ENCODE measurements at places on chromosomes 1 and 21.

GRCh38 chr1:46587069-46587468 is 17.0 kb downstream of the MKNK1 start:
- no peak overlapping the region for H3K27ac ChIP-seq
- H3K4me1 ChIP-seq = peaks cover 5% of the 10 kb centered on the region
- no peak overlapping the region for H3K4me3 ChIP-seq
- H3K36me3 ChIP-seq = peaks cover 60% of the 10 kb centered on the region
- DNase-seq = no peak
- H3K27me3 ChIP-seq = no peaks in the 10 kb centered on the region

GRCh38 chr21:42567214-42567555 is 53.5 kb downstream of the SLC37A1 start:
- no peaks in the 10 kb centered on the region for H3K27me3 ChIP-seq
- H3K4me1 ChIP-seq = peaks cover 8% of the 10 kb centered on the region
- H3K4me3 ChIP-seq = no peak overlapping the region
- DNase-seq = no peak

DNA sequence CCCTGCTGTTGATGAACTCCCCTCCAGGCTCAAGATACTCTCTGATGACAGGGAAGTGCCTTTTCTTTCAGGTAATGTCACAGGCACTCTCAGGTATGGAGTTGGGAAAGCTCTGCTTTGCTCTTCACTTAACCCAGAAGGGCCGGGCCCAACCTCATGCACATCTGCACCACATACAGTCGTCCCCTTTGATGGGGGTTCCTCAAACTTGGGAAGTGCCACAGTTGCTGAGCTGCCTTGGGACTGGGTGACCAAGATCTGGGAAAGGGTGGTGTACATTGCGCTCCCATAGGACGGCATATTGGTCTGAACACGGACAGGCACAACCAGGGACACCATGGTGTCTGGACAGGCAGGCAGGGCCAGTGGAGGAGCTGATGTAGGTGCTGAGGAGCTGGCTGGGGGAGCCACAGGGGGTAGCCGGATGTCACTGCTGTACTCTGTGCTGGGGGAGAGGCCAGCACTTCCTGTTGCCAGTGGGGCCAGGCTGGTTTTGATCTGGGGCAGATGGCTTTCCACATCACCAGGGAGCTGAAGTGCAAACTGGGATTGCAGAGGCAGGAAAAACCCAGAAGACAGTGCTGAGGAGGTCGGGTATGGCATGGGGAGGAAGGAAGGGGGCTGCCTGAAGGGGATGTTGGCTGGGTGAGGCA is 96.2 kb upstream of the EDN2 start:
- no peak overlapping the region for H3K4me3 ChIP-seq
- no peaks in the 10 kb centered on the region for H3K4me1 ChIP-seq
- no peak overlapping the region for H3K27ac ChIP-seq
- no peaks in the 10 kb centered on the region for H3K27me3 ChIP-seq
- no peak for DNase-seq

DNA sequence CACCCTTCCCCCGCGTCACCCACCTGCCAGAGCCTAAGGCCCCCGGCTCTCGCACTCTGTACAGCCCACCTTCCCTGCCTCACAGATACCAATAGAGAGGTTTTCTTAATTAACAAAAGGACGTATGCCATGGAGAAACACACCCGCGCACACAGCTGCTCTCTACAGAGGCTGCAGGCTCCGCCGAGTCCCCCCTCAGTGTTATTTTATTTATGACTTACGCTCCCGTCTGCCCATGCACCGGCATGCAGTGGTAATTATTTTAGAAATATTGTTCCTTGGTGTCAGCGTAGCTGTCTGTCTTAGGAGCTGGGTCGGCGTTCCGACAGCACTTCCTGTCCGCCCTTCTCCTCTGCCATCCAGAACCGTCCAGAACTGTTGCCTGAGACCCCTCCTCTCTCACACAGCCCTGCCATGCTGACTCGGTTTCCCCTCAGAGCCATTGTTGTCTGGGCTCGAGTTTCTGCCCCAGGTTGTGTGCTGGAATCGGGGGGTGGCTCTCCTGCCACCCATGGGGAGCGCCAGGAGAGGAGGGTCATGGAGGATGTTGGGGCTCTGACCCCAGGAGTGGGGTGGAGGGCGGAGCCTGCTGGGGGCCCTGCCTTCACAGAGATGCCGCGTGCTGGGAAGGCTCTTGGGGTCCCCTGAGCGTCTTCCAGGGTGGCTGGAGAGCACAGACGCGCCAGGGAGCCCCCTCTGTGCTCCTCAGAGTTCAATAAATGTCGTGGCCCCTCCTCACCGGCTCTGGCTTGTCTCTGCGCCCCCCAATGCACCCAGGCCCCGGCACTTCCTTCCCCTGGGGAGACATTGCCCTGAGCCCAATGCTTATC is 39.6 kb upstream of the COL6A1 start:
- no peaks in the 10 kb centered on the region for H3K27me3 ChIP-seq
- no peak overlapping the region for H3K27ac ChIP-seq
- no peaks in the 10 kb centered on the region for H3K4me1 ChIP-seq
- no peaks in the 10 kb centered on the region for H3K36me3 ChIP-seq

GRCh38 chr1:163774978-163775620 is 453.3 kb downstream of the NUF2 start:
- no peaks in the 10 kb centered on the region for H3K36me3 ChIP-seq
- no peaks in the 10 kb centered on the region for H3K4me1 ChIP-seq
- no peak for DNase-seq
- no peaks in the 10 kb centered on the region for H3K27me3 ChIP-seq
- no peak overlapping the region for H3K27ac ChIP-seq
- H3K4me3 ChIP-seq = no peak overlapping the region

DNA sequence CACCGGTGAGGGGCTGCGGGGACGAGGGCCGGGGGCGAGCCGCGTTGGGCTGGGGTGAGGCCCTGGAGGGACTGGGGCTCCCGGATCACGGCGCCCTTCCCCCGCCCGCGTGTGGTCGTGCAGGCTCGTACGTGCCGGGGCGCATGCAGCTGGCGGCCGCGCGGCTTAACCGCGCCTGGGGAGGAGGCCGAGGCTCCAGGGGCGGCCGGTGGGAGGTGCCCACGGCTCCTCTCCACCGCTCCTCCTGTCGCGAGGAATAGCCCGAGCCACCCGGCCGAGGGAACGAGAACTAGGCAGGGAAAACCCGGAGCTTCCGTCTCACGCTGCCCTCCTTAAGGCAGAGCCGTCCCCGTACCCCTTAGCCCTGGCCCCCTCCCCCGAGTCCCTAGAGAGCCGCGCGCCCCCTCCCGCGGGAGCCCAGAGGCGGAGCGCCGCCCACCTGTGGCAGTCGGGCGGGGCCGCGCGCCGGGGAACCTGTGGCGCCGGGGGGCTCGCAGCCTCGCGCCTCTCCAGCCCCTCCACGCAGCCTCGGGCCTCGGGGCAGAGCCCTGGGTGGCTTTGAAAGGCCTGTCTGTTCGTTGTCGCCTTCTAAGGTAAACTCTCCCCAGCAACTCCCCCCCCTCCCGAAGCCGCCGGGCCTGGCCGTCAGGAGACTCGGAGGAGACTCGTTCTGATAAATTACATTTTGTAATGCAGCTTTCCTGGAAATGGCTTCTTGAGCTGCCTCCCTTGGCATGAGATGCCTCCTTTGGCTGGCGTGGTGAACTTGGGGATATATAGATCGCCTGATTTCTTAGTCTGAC is 746 bp downstream of the AK4 start:
- DNase-seq = peak; percentile 29
- H3K4me3 ChIP-seq = peak overlapping the region; percentile 41
- peaks cover 3% of the 10 kb centered on the region for H3K4me1 ChIP-seq
- H3K36me3 ChIP-seq = no peaks in the 10 kb centered on the region
- peaks cover 67% of the 10 kb centered on the region for H3K27me3 ChIP-seq
- no peak overlapping the region for H3K27ac ChIP-seq

DNA sequence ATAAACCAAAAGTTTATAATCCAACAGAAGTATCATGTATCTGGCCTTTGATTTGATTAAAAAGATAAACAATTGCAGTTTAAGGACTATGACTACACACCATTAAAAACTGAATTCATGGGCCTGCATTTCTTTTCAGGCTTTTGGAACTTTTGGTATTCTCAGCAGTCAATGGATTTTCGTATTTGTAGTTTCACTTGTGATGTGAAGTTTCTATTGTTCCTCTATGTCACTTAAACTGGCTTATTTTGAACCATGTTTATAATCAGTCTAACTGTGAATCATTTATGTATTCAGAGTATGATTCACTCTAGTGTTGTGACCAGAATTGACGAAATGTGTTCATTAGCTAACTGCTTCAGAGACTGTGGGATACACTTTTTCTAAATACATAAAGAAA is 132.9 kb downstream of the COQ8A start:
- H3K4me3 ChIP-seq = no peak overlapping the region
- H3K4me1 ChIP-seq = no peaks in the 10 kb centered on the region
- H3K27me3 ChIP-seq = no peaks in the 10 kb centered on the region
- no peak for DNase-seq
- no peak overlapping the region for H3K27ac ChIP-seq

GRCh38 chr1:247212627-247213617 is 41.1 kb upstream of the ZNF124 start:
- H3K4me3 ChIP-seq = no peak overlapping the region
- no peak overlapping the region for H3K27ac ChIP-seq
- no peak for DNase-seq
- H3K27me3 ChIP-seq = peaks cover 14% of the 10 kb centered on the region
- H3K36me3 ChIP-seq = peaks cover 9% of the 10 kb centered on the region

DNA sequence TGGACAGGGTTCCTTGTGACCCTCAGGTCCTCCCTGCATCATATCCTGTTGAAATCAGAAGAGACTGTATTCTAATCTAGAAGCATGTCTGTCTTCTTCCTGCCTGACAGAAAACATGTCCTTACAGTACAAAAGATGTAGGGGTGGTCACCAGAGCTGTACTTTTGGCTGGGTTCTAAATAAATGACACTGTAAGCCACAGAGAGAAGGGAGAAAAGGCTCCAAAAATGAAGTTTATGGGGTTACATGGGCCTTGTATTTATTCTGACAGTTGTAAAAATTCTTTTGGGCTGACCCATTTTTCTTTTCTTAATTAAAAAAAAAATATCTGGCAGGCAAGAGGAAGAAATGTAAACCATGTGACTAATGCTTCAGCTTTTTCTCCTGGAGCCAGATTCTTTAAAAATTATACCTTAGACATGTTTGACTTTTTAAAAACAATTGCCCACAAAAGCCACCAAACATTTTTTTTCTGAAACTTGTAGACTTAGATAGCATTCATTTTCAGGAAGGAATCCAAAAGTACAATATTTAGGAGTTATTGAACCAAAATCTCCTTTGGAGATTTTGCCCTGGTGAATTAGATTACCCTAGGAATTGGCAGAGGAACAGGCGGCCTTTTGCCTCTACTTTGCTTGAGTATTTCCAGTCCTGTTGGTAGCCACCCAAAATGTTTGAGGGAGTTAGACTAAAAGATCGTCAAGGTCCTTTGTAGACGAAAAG is 17.1 kb downstream of the RGL1 start:
- no peaks in the 10 kb centered on the region for H3K36me3 ChIP-seq
- H3K4me1 ChIP-seq = peaks cover 6% of the 10 kb centered on the region
- H3K27me3 ChIP-seq = no peaks in the 10 kb centered on the region
- H3K27ac ChIP-seq = no peak overlapping the region
- H3K4me3 ChIP-seq = no peak overlapping the region

GRCh38 chr1:164602480-164603093 is 43.6 kb downstream of the PBX1 start:
- H3K27ac ChIP-seq = peak overlapping the region; percentile 65
- H3K4me1 ChIP-seq = peaks cover 32% of the 10 kb centered on the region
- DNase-seq = no peak
- peaks cover 48% of the 10 kb centered on the region for H3K36me3 ChIP-seq
- no peaks in the 10 kb centered on the region for H3K27me3 ChIP-seq

- DNase-seq = no peak
- no peaks in the 10 kb centered on the region for H3K27me3 ChIP-seq
- no peaks in the 10 kb centered on the region for H3K36me3 ChIP-seq
- no peak overlapping the region for H3K27ac ChIP-seq
- no peaks in the 10 kb centered on the region for H3K4me1 ChIP-seq
Observed at GRCh38 chr1:210662291-210663050, 333.8 kb downstream of the HHAT start.

DNA sequence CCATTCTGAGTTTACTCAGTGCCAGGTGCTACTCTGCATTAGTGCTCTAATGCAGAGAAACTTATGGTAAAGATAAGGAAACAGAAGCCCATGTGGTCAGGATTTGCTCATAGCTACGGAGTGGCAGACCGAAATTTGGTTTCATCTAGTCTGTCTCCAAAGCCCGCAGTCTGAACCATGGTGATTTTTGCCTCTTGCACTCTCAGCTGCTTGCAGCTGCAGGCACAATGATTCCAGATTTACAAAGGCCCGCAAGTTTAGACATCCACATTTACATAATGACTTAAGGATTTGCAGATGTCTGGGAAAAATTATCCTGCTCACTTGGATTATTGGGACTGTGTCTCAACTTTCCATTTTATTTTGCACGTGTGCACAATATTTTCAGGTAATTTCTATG is 161.3 kb upstream of the KCNJ6 start:
- no peaks in the 10 kb centered on the region for H3K4me1 ChIP-seq
- no peak for DNase-seq
- H3K4me3 ChIP-seq = no peak overlapping the region
- no peaks in the 10 kb centered on the region for H3K27me3 ChIP-seq

DNA sequence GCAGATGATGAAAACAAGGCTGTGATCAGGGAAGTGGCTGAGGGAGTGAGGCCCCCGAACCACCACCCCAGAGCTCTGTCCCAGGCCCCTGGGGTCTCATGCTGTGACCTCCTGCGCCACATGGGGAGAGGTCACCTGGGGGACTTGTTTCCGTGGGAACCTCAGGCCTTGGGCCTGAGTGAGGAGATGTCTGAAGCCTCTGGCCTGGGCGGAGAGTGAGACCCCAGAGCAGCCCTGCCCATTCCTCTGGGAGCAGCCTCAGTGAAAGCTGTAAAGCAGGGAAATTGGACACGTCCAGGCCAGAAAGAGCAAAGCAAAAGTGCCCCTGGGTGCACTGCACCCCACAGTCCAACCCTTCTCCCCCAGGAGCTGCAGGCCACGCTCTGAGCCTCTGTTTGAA is 16.5 kb upstream of the NPHP4 start:
- H3K4me1 ChIP-seq = peaks cover 14% of the 10 kb centered on the region
- no peaks in the 10 kb centered on the region for H3K27me3 ChIP-seq
- H3K36me3 ChIP-seq = no peaks in the 10 kb centered on the region
- H3K4me3 ChIP-seq = no peak overlapping the region
- no peak for DNase-seq

DNA sequence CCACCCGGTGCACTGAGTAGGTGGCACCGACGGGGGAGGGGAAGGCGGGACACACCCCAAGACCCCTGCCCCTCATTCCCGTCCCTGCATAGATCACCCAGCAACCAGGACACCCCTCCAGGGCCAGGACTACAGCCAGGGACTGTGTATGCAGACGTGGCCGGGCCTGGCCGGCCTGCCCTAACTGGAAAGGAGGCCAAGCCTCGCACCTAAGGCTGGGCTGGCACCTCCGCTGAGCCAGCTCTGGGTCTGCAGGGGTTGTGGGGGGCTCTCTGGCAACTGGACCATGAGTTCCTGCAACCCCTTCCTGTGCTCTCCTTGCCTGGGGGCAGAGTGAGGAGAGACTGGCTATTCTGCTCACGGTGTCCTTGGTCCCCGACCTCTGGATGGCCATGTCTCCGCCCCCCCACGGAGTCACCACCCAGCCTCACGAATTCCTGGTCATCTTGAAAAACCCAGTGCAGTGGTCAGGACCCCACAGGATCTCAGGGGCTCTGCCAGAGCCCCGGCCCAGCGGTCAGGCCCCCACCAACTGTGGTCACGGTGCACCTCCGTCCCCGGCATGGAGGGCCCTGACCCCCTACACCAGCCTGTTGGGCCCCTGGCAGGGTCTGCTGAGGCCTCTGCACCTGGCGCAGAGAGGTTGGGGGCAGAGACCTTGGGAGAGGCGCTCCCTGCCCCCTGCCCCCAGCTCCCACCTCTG is 1.1 kb upstream of the FNDC10 start:
- H3K27ac ChIP-seq = no peak overlapping the region
- H3K4me3 ChIP-seq = peak overlapping the region; percentile 27
- peaks cover 58% of the 10 kb centered on the region for H3K27me3 ChIP-seq
- peaks cover 10% of the 10 kb centered on the region for H3K4me1 ChIP-seq
- DNase-seq = no peak

Measured in neuronal stem cell (in vitro differentiated cells).